ENCODE measurements at places on chromosomes 11 and 22.
A peak's percentile ranks its signal among the peaks of the same experiment; 100 is the strongest.

GRCh38 chr11:5705688-5706087, 16.1 kb downstream of the TRIM22 start:
- DNase-seq = no peak

GRCh38 chr11:77121096-77121640, 6.9 kb upstream of the MYO7A start:
- no peak for DNase-seq

DNA sequence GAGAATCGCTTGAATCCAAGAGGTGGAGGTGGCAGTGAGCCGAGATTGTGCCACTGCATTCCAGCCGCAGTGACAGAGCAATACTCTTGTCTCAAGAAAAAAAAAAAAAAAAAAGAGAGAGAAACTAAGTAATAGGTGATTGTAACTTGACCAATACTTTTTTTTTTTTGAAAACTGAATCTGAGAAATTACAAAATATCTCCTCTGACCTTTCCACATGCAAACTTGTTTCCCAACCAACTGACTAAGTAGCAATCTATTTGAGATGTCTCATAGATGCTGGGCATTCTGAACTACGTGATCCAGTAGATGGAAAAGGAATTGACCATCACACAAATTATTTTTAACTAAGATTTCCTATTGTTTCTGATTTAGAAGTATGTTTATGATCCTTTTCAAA, 407.3 kb upstream of the CHORDC1 start:
- no peak for DNase-seq

DNA sequence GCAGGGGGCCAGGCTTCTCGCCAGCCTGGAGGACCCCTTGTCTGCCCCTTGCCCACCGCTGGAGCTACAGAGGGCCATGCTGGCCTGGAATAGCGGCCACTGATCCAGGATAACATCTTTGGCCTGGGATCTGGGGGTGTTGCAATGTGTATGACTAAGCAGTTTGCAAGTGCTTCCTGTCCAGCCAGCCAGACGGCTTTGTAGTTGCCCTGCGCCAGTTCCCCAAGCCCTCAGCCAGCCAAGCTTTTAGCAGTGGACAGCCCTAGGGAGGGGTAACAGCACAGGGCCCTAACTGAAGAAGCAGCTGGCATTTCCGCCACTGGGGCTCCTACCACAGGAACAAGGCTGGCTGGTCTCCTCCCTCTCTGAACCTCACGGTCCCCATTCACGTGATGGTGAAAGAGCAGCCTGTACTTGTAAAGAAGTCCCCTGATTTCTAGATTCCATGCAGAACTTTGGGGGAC, 32.1 kb downstream of the UQCR10 start:
- no peak for DNase-seq

DNA sequence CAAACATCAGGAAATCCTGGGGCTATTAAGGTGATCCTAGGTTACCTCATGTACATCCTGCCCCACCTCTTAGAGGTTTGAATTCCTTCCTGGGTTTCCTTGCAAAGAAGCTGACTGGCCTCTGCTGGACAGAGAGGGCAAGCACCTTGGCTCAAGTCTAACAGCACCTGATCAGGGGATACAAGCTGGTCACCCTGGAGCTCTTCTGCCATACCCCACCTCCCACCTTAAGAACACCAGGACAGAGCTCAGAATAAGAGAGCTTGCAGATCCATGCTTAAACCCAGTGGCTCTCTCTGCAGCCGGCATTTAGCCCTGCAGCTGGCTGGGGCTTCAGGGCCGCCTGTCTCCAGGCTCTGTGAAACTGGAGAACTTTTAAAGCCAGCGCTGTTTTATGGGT, 386.6 kb upstream of the NARS2 start:
- DNase-seq = no peak

DNA sequence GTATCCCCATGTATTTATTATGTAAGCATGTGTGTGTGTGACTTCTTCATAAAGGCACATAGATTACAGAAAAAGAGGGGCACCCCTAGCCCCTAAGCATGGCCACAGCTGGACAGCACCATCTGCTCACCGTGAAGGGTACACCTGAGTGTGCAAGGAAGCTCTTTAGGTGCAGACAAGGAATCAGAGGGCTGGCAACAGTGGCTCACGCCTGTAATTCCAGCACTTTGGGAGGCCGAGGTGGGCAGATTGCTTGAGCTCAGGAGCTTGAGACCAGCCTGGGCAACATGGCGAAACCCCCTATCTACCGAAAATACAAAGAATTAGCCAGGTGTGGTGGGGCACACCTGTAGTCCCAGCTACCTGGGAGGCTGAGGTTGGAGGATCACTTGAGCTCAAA, 56.3 kb downstream of the DGCR2 start:
- no peak for DNase-seq

GRCh38 chr11:108131993-108132392, 10.6 kb downstream of the ACAT1 start:
- no peak for DNase-seq

GRCh38 chr11:65132988-65133700, 1.2 kb downstream of the SYVN1 start:
- peak; percentile 39 for DNase-seq

DNA sequence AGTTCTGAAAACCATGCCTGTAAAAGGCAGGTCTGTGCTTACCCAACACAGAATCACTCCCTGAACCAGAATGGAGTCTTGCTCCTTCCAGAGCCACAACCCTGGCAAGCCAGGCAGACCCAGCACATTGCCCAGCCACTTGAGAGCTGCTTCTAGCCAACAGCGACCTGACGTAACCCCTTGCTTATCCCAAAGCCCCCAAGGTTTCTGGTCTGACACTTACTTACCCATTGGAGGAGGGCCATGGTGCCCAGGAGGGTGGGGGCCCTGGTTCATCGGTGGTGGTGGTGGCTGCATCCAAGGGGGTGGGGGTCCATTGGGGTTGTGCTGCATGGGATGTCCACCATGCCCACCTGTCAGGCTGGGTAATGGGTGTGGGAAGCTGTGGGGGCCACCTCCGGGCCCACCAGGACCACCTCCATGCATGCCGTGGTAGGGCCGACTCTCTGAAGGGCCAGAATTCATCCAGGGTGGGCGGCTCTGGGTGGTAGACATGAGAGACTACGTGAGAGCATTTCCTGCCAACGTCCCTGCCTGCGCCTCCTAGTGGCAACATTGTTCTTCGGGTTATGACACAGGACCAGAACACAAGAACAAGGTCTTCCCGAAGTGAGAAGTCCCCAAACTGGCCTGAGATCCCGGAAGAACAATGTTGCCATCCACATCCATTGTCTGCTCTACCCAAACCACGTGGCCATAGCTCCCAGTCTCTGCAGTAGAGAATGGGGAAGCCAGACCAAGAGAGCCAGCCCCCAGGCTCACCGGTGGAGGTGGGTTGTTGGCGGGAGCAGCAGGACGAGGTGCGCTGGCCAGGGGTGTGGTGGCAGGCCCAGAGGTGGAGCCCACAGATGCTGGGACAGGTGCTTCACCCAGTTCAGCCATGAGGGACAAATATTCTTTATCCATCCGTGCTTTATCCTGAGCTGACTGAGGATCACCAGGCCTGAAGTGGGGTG, 7.8 kb upstream of the PYGM start:
- peak; percentile 82 for DNase-seq

- no peak for DNase-seq
Observed at GRCh38 chr11:106286881-106287504, 209.5 kb downstream of the AASDHPPT start.

DNA sequence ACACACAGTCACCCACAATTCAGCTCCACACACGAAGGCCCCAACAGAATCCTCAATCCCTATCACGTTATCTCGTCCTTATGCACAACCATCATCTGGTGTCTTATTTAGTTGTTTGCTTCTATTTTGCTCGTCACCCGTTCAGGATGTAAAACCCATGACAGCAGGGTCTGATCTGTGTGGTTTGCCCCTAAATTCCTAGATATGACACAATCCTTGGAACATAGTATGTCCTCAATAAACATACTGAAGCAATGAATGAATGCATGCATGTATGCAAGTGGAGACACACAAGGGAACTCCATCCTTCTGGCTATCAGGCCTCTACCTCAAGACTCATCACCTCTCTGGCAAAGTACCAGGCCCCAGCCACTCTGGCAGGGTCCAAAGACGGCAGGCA, 20.2 kb downstream of the STARD10 start:
- DNase-seq = no peak

DNA sequence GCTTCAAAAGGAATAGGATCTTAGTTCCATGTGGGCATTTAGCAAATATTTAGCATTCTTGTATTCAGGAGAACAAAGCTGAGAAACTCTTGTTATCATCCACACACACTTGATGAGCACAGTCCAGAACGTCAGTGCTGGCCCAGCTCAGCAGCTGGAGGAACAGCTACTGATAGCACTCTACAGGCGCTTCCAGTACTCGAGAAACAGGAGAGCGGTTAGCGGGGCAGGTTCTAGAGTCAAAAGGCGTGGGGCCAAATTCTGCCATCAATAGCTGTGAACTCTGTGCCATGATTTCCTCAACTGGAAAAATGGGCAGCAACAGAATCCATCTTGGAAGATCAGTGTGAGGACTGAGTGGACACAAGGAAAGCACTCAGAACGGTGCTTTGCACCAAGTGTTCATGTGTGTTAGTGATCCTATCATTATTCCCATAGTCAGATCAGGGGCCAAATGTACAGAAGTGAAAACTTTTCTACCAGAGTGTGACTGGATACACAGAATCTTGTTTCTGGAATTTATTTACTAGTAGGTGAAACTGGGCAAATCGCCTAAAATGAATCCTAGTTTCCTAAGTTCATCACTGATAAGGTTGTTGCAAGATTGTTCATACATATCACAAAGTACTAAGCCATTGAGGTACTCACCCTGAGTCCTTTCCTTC, 3.2 kb downstream of the JOSD1 start:
- DNase-seq = no peak

DNA sequence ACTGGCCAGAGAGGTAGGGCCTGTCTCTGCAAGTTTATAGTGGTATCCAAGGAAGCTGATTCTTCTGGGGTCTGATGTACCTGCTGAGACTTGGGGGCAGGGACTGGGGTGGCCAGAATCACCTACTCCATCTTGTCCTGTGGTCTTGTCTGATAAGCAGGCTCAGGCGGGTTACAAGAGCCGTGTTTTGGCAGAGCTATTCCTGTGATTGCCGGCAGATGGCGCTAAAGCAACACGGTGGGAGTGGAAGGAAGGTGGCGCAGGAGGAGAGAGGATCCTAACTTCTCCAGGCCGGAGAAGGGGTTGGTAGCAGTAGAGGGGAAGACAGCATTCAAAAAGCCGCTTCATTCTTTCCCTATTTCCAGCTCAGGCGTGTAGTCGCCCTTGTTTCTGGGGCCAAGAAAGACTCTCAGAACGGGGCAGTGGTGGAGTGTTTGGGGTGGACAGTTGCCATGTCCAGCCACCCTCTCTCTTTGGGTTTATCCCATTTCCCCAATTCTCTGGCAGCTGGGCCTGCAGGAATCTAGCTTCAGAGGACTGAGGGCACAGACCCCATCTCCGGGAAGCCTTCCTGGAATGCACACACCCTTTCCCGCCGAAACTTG, 15.1 kb downstream of the CHRM1 start:
- peak; percentile 81 for DNase-seq

DNA sequence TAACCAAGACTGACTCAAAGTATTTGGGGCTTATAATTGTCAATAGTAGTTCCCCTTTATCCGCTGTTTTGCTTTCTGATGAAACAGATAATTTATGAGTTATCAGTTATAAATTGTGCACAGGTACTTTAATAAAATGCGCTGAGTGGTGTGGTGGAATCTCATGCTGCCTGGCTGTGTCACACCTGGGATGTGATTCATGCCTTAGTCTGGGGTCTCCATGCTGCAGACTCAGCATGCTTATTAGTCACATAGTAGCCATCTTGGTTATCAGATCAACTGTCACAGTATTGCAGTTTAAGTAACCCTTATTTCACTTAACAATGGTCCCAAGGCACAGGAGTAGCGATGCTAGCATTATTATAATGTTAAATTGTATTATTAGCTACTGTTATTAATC, 995.2 kb downstream of the NTM start:
- no peak for DNase-seq

DNA sequence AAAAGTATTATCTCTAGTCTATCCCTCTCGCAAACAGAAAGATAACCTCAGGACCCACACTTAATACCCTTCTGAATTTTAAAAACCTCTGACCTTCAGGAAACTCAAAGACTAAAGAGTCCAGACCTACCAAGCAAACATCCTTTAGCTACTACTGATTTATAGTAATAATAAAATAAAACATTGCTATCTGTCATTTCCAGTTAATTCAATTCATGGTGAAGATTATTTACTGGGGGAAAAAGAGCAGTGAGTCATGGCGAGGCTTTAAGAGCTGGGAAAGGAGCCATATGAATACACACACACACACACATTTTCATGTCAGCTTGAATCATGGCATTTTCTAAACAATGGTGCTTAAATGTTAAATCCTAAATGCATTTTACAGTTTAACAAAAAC, 87.1 kb downstream of the FAM76B start:
- peak; percentile 27 for DNase-seq

GRCh38 chr11:19557720-19558140, 154.9 kb upstream of the NAV2 start:
- peak; percentile 66 for DNase-seq

DNA sequence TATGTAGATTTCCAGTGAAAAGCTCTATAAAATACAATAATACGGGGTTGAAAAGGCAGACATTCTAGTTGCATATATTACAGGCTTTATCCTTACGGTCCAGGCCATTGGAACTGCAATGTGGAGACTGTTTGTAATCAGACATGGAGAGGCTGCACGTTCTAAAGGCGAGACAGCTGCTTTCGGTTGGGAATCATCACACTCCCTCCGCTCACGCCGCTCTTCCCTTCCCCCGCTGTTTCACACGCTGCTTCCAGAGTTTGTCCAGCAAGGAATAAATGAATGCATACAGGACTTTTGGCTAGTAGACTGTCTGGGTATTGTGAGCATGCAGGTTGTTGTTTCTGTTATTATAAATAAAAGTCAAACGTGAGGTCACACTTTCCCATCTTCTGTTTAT, 13.5 kb upstream of the EFCAB6 start:
- no peak for DNase-seq

- DNase-seq = peak; percentile 26
Observed at GRCh38 chr11:120172054-120172911, 34.4 kb upstream of the TRIM29 start.

- no peak for DNase-seq
Observed at GRCh38 chr22:19177164-19178064, 1.1 kb downstream of the SLC25A1 start.

DNA sequence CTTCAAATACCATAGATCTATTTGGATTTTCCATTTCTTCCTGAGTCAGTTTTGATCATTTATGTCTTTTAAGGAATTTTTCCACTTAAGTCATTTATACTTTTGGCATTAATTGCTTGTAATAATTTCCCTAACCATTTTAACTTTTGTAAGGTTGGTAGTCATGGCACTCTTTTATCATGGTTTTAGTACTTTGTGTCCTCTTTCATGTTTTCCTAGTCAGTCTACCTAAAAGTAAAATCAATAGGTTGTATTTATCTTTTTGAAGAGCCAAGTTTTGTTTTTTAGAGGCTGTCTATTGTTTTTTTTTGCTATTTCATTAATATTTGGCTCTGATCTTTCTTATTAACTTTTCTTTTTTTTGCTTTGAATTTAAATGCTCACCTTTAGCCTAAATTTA, 45.5 kb upstream of the IGLL5 start:
- DNase-seq = no peak

GRCh38 chr11:116492600-116492999, 280.2 kb downstream of the BUD13 start:
- DNase-seq = no peak

GRCh38 chr11:57356268-57356667, 18.1 kb downstream of the P2RX3 start:
- no peak for DNase-seq

Data from CD4-positive, alpha-beta T cell treated with Interleukin-15 for 4 hours (primary cell).